ENCODE measurements at places on chromosomes 11 and 22.

DNA sequence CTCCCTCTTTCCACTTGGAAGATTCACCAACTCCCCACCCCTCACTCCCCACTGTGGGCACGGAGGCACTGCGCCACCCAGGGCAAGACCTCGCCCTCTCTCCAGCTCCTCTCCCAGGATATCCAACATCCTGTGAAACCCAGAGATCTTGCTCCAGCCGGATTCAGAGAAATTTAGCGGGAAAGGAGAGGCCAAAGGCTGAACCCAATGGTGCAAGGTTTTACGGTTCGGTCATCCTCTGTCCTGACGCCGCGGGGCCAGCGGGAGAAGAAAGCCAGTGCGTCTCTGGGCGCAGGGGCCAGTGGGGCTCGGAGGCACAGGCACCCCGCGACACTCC lies 397 bp upstream of the CD44 start:
- no peak for DNase-seq

GRCh38 chr11:115325523-115325922 lies 178.7 kb downstream of the CADM1 start:
- DNase-seq, result peak; percentile 40

DNA sequence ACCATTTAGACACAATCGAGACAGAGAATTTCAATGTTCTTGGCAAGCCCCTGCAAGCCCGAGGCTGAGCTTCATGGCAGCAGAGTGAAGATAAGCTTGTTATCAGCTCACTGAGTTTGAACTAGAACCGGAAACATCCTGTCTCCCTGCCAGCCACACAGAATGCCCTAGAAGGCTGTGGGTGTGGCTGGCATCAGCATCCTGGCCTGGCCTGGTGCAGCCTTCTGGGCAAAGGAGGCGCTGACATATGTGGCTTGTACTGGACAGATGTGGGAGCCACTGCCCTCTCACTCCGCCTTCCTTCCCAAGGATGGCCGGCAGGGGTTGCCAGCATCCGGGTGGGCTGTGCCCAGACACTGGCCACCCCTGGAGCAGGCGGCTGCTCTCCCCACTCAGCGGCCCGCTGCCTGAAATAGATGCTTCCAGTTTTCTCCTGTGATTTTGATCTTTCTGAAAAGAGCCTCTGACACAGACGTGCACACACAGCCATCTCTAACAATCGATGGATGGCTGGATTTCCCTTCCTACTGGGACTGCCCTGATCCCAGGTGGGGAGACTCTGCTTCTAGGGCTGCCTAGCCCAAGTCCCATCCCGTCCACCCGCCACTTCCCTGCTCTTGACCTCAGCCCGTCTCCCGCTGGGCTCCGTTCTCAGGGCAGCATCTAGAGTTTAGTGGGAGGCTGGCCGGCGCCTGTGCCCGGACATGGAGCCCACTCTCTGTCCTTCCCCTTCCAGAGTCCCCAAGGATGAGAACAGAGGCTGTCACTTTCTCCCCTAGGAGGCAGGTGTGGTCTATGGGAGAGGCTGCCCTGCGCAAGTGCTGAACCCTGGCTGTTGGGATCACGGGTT lies 149.7 kb downstream of the CTTN start:
- DNase-seq, result peak; percentile 67

- no peak for DNase-seq
These were observed 17.6 kb upstream of the AMOTL1 start for GRCh38 chr11:94750319-94751217.

DNA sequence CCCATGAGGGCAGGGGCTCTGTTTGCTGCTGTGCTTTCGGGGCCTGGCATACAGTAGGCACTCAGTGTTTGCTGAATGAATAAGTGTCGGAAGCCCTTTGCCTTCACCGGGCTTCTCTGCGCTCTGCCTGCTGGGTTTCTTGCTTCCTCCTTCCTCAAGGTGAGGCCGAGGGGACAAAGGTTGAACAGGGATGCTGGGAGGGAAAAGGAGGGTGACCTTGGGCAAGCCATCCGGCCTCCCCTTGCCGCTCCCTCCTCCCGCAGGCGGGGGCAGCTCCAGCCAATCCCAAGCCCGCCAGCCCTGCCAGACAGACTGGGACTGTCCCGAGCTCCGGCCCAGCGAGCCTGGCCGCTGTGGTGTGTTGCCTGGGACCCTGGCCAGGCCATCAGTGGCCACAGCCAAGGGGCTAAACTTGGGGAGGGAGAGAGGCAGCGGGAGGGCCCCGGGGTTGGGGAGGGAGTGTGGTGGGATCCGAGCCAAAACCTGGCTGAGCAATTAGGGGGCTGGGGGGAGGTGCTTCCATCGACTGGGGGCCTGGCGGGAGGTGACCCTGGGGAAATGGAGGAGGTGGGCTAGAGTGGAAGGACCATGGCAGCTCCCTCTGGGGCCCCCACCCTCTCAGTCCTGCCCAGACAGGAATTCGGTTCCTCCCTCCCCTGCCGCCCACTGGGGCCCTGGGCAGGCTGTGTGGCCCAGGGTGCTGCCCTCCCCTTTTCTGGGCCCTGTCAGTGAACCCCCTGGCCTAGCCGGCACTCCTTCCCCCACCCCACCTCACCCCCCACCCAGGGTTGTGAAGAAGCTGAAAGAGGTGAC lies 3.4 kb upstream of the RCOR2 start:
- DNase-seq, result no peak

All from brain (organoid and tissue), 16 donors.